ENCODE measurements at places on chromosomes 3 and 15.

- DNase-seq, result no peak
Measured at GRCh38 chr15:49247556-49248110, 77.6 kb downstream of the GALK2 start.

- no peak for DNase-seq
Measured at GRCh38 chr15:87487484-87487883, 769.1 kb downstream of the NTRK3 start.

DNA sequence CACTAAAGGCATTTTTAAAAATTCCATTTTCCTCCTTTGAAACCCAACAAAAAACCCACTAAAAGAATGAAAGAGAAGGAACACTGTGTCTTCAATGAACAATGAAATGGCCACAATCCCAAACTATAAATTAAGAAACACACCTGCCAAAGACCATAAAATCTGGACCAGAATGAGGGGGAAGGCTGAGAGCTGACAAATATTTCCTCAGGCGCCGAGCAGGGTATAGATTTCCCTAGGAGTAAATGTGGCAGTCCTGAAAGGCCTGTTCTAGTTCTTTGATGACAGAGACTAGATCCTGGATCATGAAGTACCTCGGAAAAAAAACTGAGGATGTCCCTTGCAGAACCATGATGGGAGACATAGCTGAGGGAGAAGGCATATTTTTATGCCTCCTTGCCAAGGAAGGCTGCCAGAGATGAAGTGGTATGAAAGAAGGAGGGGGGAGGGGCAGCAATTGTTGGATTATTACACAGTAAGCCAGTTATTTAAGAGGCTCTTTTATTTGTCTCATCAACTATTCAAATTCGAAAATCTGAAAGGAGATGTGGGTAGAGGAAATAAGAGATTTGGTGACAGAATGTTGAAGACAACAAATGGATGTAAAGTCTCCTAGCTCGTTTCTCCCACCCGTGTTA lies 275.3 kb upstream of the GOLGA6L4 start:
- no peak for DNase-seq

GRCh38 chr3:126082362-126083137 lies 1.4 kb downstream of the SLC41A3 start:
- no peak for DNase-seq

GRCh38 chr3:123096126-123096525 lies 29.3 kb downstream of the PDIA5 start:
- DNase-seq, result no peak

GRCh38 chr3:15345066-15345607 lies 12.8 kb upstream of the SH3BP5 start:
- no peak for DNase-seq

DNA sequence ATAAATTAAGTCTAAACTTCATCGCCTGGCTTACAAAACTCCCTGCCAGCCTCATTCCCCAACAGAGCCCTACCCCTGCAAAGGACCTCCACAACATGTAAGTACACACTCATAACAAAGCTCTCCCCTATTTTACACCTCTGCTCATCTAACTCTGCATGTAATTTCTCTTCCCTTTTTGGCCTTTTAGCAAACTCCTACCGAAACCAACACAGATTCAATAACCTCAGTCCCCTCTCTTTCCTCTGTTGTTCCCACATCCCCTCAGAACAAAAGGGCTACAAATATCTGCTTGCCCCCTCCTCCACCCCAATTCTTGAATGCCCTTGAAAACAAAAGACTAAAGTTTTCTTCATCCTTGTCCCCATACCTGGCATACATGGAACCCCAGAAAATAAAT lies 662 bp downstream of the UBL7 start:
- DNase-seq, result peak; percentile 7

DNA sequence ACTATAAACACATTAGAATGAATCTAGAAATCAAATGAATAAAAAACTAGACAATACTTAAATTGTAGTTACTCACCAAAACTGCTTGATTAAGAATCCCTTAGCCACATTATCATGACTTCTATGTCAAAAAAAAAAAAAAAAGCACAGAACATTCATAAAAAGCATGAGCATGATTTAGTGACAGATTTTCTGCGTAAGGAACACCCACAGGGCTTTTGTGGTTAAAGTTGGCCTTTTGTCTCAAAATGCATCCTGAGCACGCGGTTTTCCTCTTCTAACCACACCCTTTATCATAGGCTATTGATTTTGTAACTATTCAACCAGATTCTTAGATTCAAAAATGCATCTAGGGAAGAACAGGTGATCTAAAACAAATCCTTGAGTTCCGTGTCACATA lies 334.0 kb upstream of the NR2F2 start:
- no peak for DNase-seq

GRCh38 chr3:161557445-161558150 lies 61.0 kb downstream of the OTOL1 start:
- DNase-seq, result no peak

DNA sequence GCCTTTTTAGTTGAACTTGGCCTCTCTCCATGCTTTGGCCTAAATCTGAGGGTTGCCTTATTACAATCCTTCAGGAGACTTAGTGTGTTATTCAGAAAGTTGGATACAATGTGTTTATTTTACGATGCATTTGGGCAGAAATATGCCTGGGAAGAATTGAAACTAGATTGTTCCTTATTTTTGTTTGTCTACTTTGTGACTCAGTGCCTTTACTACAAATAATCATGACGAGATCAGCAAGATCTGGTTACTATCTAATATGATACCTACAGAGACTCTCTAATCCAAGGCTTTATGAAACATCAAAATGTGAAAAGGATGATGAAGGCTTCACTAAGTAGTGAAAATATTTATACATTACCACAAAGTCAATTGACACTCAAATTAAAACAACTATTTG lies 82.2 kb downstream of the RBMS3 start:
- peak; percentile 28 for DNase-seq

DNA sequence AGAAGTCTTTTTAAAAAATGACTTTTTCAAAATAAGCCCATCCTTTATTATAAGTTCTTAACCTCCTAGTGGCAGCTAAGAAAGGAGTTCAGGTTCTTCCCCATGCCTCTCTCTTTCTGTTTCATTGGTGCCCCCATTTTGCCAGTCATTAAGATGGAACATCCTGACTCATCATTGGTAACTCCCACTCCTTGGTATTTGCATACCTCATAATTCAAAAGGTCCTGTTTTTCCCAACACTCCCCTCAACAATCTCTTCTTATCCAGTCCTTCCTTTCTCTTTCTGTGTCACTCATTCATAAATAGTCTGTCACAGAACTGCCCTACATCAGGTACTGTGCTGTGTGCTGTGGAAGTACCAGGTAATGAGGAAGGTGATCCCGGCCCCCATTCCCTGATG lies 394.0 kb downstream of the FOXP1 start:
- peak; percentile 73 for DNase-seq

GRCh38 chr3:69715204-69715603 lies 24.1 kb upstream of the MITF start:
- peak; percentile 54 for DNase-seq

DNA sequence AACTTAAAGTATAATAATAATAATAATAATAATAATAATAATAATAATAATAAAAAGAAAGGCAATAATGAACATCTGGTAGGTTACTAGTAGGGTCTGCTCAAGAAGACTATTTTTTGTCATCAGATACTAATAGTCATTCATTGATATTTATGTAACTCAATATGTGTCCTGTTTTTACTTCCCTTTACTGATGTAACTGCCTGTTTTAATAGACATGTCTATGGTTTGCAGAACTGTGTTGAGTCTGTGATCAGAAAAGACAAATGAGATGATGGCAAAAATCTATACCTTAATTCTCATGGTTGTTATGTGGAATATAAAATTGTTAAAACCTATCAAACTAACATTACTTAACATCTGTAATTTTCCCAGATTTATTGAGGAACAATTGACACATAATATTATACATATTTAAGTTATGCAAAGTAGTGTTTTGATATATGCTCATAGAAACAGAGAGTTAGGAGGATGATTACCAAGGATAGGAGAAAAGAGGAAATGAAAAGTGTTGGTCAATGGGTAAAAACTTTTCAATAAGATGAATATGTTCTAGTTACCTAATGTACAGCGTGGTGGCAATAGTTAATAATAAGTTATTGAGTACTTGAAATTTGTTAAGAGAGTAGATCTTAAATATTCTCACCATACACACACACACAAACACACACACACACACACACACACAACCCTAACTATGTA lies 699.4 kb downstream of the ZPLD1 start:
- no peak for DNase-seq

GRCh38 chr3:53800041-53800906 lies 45.9 kb downstream of the CHDH start:
- DNase-seq, result no peak

- DNase-seq, result no peak
Measured at GRCh38 chr15:72873379-72874233, 90.0 kb upstream of the ADPGK start.

GRCh38 chr3:76986876-76987474 lies 52.9 kb upstream of the ROBO2 start:
- no peak for DNase-seq

- DNase-seq, result peak; percentile 31
Measured at GRCh38 chr3:161500068-161500796, 3.6 kb downstream of the OTOL1 start.

- no peak for DNase-seq
Measured at GRCh38 chr15:28921336-28921735, 35.6 kb downstream of the APBA2 start.

DNA sequence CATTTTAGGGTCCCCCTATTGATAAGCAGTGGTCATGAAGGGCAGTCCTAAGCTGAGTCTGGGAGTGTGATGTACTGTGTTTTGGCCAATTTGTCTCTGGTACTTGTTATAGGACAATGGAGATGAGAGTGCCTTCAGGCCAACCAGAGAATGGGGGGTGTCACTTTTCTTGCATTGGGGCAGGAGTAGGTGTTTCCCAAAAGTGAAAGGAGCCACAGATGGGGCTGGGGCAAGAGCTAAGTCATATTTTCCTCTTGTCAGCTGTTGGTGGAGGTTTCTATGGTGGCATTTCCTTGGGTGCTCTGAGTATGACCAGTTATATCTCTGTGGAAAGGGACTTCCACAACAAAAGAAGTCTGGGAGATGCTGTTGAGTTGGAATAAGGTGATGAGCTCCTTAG lies 24.7 kb upstream of the BSN start:
- DNase-seq, result no peak

DNA sequence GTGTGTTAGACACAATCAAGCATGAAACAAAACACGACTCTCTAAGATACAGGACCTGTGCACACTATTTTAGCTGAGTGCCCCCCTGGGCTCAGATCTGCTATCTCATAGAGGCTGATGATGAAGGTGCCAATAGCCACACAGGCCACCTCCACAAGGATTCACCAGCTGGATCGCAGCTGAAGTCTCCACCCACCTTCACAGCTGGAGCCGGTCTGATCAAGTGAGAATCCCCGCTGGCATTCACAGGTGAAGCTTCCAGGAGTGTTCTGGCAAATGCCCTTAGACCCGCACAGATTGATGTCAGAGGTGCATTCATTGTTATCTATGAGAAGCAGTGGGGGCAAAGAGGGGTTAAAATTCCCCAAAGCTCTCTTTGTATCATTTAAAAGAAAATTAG lies 90.1 kb downstream of the DUT start:
- no peak for DNase-seq

DNA sequence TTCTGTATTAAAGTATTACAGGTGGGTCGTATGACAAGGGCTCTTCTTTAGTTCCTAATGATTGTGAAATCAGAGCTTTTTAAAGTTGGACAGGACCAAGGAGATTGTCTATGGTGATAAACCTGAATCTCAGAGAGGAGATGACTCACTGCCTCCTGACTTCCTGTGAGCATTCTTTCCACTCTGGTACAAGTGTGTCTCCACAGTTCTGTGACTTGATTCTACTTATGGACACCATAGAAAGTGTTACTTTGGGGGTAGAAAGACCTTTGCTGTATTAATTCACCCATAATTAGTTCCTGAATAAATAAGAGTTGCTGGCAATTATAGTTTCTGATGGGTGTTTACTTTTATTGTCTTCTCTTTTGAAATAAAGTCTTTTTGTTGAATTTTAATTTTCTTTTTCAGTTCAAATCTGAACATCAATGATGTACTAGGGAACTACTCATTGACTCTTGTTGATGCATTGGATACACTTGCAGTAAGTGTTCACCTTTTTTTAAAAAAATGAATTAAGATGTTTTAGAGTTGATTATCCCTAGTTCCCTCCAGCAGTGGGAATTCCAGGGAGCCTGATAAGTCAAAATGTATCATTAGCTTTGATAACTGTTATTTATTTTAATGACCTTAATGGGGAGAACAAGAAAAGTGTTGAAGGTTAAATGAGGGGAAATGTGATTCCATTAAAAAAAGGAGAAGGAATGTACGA lies 7.4 kb downstream of the EDEM1 start:
- DNase-seq, result peak; percentile 76

- DNase-seq, result no peak
Measured at GRCh38 chr15:88498996-88499395, 31.5 kb downstream of the MRPS11 start.

DNA sequence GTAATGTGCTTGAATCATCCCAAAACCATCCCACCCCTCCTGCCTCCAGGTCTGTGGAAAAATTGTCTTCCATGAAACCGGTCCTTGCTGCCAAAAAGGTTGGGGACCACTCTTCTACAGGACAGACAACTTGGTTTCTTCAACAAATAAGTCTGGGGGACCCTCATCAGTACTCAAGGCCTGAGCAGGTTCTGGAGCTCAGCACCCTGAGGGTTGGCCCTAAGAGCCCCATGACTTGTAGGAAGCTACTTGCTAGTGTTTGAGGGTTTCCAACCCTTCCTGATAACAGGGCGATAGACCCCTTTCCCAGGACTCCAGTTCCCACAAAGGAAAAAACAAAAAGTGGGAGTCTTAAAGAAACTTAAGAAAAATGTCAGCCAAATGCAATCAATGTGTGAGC lies 52.9 kb upstream of the SLCO2A1 start:
- no peak for DNase-seq

DNA sequence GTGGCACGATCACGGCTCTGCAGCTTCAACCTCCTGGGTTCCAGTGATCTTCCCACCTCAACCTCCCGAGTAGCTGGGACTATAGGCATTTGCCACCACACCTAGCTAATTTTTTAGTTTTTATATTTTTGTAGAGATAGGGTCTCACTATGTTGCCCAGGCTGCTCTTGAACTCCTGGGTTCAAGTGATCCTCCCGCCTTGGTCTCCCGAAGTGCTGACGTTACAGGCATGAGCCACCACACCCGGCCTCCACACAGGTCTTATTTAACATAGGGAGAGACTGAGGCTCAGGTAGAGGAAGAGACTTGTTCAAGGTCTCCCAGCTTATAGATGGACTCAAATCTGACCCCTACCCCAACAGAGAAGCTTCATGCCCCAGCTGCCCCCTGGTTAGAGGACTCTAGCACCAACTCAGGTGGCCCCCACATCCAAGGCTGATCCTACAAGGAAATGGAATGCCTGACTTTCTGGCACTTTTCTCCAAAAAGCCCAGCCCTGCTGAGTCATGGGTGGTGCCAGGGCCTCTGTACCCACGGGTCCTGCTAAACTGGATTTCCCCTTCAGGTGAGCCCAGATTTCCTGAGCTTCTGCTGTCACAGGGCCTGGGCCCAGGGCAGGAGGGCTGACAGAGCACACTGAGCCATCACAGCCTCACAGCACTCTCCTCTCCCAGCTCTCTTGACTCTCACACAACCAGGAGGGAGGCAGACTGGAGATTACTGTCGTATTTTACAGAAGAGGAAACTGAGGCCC lies 5.6 kb downstream of the TMEM40 start:
- DNase-seq, result no peak
